ENCODE measurements at places on chromosomes 3 and 15.

GRCh38 chr3:198088421-198088955 is 128.5 kb downstream of the LMLN start:
- DNase-seq, result no peak

DNA sequence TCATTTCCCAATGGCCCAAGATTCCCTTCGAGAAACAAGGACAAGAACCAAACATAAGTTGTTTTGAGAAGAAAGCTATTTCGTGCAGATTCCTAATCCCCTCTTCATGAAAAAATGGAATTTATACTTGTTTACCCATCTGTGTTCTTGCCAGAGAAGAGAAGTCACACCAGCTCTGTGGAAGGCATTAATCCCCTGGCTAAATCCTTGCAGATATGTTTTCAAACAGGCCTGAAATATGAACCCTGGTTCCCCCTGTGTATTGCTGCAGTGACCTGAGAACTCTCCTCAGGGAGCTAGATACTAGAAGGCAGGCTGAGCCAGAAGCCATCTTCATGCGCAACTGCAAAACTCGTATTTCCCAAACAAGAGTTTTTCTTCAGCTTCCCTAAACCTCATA is 337.7 kb downstream of the NEK10 start:
- no peak for DNase-seq

GRCh38 chr15:48120745-48121144 is at the start of gene SLC24A5:
Gene SLC24A5 (plus strand): TSS chr15:48120990. CDS start chr15:48121045, 55 bp downstream.
- DNase-seq, result no peak

DNA sequence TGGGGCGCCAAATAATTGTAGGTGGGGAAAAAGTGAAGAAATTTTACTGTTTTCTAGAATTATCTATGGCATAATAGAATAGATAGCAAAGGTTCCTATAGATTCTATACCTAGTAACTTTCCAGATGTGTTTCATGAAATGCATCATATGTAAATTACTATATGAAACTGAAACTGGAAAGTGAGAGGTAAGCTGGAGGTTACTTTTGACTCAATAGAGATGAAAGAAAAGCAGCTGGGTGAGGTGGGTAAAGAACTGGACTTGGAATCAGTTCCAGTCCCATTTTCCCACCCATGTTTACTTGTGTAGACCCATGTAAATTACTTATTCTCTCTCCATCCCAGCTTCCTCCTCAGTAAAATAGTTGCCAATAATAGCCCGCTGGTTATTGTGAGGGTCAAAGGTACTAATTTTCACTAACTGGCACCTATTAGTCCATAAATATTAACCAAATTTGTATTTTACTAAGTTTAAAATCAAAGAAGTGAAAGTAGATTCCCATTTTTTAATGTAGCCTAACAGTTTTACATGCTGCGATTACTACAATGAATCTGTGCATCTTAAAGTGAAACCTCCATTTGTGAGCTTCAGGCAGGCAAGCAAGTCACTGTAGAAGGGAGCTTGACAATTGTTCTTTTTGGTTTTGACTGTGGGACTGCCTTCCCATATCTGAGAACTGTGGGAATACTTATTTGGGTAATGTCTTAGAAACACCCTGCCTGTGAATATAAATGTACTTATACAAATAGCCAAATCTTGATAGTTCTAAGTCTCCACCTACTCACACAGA is 312.1 kb downstream of the SLC9A9 start:
- no peak for DNase-seq

DNA sequence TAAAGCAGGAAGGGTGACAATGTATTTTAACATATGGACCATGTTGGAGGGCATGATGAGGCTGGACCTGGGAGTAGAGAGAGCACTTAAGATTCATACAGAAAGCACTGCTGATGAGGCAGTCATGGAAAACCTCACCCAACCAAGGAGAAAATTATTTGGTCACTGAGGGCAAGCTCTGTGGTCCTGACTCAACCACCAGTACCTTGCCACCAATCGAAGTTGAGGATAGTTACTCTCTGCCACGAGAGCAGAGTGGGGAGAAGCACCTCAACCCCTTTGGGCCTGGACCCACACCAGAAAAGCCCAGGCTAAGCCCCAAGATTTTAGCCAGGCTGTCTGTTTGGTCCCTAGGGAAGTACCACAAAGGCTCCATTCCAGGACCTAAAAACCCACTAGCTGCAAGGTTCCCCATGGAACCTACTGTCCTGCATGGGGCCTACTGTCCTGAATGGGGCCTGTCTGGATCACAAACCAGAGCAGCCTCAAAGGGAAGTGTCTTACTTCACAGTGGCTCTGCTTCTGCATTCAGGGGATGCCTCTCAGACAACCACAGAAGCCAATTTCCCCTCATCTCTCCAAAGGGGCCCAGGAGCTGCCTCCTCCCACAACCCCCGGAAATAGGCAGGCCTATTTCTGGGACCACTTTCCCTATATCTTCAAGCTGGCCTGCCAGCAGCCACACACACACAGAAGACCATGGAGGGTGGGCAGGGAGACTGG is 4.2 kb downstream of the CCDC71 start:
- DNase-seq, result no peak

DNA sequence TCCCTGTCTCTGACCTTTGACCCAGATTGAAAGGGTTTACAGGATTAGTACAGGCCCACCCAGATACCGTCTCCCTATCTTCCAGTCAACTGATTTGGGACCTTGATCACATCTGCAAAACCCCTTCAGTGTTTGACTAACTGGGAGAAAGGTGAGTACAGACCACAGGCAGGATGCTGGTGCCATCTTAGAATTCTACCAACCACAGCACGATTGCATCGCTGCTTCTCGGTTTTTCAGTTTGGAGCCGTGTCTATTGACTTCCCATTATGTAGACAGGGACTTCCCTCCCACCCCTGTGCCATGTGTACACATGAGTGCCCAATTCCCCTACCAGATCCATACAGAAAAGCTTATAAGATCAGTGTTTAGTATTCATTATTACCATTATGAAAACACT is 6.6 kb upstream of the KLF13 start:
- no peak for DNase-seq

All from DMS 273 treated with DMSO at 0.1 percent for 48 hours (cell line).